ENCODE measurements at places on chromosomes 7 and 10. TPM values are rescaled to one million over a fixed set of nuclear protein-coding genes. Genes with fewer than 3 reads are reported as not detected.

- no peak for DNase-seq
These were observed 565 bp upstream of the INA start for GRCh38 chr10:103276251-103276895.

TRIP6 gene
- total RNA-seq: 36.5 TPM

DNA sequence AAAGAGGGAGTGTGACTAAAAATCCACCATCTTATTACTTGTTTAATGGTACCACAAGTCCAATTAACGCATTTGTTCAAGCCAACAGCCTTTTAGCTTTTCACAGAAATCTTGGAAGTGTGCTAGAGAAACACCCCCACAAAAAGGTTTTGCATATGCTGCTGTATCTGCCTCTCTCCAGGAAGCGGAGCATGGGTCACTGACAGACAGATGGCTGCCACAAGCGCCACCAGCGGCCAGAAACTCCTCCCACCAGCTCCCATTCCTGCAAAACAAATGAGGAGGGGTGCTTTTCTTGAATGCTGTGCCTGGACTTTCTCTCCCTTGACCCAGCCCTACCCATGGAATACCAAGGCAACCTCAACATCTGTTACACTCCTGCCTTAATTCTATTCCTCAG lies 176.3 kb upstream of the LRGUK start:
- no peak for DNase-seq

- no peak for DNase-seq
These were observed 8.8 kb downstream of the BAG3 start for GRCh38 chr10:119659951-119660350.

DNA sequence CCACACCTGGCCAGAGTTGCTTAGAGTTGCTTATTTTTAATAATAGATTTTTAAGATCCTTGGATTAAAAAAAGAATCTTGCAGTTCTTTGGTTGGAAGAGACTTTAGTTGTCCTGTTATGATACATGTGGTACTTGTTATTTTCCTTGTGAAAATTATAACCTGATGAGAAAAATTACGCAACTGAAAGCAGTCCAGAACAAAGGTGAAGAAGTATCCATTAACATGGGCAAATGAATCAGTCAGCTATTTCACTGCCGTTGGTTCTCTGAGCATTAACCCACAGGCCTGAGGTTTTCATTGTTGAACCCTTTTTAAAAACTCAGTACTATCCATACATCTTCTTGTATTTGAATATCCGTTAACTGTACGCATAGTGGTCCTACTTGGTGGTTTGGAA lies 68.2 kb downstream of the GALNT11 start:
- no peak for DNase-seq

GRCh38 chr10:390449-391100 lies 255.3 kb downstream of the ZMYND11 start:
- no peak for DNase-seq

DNA sequence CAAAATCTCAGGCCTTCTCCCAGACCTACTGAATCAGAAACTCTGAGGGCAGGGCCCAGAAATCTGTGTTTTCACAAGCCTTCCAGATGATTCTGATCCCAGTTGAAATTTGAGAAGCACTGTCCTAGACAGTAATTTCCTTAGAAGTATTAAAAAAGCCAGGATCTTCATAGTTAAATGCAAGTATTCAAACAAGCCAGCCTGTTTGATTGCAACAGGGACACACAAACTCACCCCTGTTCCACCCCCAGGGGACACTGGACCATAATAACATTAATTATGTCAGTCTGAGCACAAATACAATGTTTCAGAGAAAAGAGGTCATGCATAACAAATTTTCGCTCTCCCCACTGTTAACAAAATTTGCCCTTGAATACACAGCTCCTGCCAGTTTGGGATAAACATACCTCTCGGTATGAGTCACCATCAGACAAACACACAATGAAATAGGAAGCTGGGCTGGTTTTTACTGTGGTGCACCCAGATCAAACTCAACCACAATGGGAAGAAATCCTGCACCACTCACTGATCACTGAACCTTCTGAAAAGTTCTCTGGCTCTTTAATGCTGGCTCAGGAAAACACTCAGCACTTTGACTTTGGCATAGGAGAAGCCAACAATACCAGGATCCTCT lies 34.3 kb downstream of the ABLIM1 start:
- DNase-seq: no peak

GRCh38 chr7:134371536-134371935 lies 54.8 kb upstream of the SLC35B4 start:
- no peak for DNase-seq

CARD11 gene
- total RNA-seq: 0.59 TPM

GRCh38 chr7:22900784-22901183 lies 78.1 kb upstream of the TOMM7 start:
- DNase-seq: no peak

DNA sequence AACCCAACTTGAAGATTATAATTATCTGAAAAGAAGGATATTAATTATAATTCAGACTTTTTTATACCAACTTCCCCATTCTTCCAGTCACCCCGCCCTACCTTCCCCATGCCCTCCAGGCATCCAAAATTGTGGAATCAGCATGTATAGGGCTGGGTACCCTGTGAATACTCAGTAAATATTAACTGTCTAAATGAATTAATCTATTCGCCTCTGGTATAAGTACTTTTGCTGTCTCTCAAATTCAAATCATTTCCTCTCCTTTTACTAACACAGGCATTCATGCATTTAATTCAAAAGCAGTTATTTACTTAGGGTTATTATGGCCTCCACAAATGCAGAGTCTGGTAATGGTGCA lies 26.5 kb upstream of the GOT1 start:
- DNase-seq: no peak

GRCh38 chr7:77506899-77507298 lies 30.2 kb upstream of the PTPN12 start:
- DNase-seq: no peak

GRCh38 chr10:44478040-44478439 lies 93.1 kb upstream of the CXCL12 start:
- DNase-seq: peak; percentile 26

DNA sequence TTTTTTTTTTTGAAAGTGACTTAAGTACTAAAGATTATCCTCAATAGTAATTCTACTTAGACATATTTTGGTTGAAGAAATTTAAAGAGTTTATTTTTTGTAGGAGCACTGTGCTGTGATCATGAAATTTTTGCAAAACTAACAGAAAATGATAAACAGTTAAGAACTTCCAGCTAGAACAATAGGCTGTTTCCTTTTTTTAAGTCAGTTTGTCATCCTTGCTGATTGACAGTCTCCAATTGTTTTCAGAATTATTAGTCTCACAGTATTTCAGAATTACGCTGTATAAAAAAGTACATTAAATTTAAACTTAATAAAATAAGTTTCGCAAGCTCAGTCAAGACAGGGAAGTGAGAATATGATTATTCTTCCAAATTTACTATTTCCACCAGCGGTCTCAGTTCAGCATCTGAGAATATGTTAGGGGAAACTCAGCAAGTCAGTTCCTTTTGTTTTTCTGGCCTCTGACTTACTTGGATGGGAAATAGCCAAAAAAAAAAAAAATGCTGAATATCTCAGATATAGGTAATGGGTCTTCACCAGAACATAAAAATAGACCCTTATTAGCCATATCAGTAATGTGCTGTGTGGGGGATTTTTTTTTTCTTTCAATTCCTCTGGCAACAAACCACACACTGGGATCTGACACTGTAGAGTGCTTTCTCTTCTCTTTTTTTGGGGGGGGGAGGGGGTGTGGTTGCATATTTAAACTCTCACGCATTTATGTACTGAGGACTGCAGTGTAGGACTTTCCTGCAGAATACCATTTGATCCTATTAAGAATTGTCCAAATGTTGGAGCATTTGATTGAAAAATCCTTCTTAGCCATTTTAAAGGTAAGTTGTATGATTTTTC lies at the start of gene CD36:
Gene CD36, plus strand, starts transcription at position 732 of the 855 bp plus-strand sequence. CDS start 8,099 bp downstream, outside the sequence.
- peak; percentile 23 for DNase-seq

DNA sequence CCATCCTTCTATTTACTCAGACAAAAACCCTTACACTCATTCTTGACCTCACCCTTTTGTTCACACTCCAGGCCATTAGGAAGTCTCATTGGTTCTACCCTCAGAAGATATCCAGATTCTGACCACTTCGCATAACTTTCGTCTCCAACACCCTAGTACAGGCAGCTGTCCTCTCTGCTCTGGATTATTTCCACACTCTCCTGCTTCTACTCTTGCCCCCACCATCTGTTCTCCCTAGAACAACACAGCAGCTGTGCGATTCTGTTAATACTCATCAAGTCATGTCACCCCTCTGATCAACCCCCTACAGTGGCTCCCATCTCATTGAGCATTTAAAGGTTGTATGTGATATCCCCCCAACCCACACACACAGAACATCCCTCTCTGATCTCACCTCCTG lies 15.5 kb upstream of the TRIL start:
- DNase-seq: no peak

DNA sequence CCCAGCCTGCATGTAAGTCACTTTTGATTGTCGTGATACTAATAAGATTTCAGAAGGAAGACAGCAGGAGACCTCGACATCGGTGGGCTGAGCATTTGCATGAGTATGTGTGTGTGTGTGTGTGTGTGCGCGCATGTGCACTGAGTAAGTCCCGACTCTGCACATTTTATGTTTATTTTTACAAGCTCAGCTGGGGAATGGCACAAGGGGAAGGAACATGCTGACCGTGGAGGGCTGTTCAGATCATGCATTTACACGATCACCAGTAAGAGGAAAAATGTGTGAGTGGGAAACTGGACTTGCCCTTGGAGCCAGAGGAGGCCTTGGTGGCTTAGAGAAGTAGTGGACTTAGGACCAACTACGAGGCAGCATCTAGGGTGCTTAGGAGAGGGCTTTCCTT lies 41.3 kb downstream of the IL2RA start:
- no peak for DNase-seq

DNA sequence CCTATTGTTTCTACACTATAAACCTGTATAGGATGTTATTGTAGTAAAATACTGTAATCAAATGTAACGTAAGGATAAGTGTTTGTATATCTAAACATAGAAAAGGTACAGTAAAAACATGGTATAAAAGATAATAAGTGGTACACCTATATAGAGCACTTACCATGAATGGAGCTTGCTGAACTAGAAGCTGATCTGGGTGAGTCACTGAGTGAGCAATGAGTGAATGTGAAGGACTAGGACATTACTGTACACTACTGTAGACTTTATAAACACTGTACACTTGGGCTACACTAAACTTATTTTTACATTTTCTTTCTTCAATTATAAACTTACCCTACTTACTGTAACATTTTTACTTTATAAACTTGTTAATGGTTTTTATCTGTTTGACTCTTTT lies 732.9 kb upstream of the LRRN3 start:
- DNase-seq: no peak

PPP1R17 gene
- total RNA-seq: not detected

- no peak for DNase-seq
These were observed 41.3 kb upstream of the ANK3 start for GRCh38 chr10:60430836-60431597.

DAGLB gene
- 12.6 TPM for total RNA-seq

GRCh38 chr10:3538656-3539531 lies 246.1 kb downstream of the KLF6 start:
- DNase-seq: peak; percentile 50

DNA sequence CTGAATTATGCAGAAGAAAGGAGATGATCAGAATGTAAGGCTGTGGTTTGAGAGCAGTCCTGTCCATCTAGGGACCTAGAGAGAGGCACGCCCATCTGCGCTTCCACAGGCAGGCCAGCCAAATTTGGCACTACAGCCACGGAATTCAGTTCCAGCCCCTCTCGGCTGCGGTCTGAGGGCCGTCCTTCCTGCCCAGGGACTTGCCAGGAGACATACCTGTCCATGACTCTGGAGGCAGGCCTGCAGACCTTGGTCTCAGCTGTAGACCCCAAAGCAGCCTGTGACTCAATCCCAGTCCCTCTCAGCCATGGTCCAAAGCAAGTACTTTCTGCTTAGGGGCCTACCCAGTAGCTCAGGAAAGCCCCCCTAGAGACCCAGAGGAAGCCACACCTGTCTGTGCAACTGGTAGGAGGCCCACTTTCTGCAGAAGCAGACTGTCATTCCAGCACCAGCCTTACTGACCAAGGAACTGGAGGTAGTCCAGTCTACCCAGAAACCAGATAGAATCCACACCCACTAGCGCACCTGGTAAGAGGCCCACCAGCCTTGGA lies 720.9 kb downstream of the PARD3 start:
- DNase-seq: no peak

COL1A2 gene
- 8,355 TPM for total RNA-seq

CDNF gene
- total RNA-seq: 3.2 TPM

GRIFIN gene
- not detected for total RNA-seq

GRCh38 chr7:28528899-28529298 lies 116.6 kb downstream of the CREB5 start:
- no peak for DNase-seq

GRCh38 chr7:136294977-136295376 lies 317.8 kb upstream of the MTPN start:
- no peak for DNase-seq

SEMA4G gene
- total RNA-seq: 1.9 TPM

DNA sequence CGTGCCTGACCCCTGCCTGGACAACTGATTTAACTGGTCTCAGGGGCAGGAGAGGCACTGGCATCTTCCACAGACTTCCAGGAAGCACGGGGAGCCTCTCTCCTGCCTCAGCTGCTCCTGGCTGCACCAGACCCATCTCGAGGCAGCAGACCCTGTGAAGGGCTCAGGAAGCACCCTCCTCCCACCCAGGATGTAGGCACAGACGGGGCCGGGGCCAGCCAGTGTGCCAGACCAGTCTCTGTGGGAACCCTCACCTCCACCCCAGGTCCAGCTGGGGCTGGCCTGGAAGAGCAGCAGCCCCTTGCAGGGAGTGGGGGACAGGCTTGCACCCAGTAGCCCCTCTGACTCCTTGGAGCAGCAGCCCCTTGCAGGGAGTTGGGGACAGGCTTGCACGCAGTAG lies 56.3 kb downstream of the RASGEF1A start:
- DNase-seq: no peak

- DNase-seq: no peak
These were observed 307.1 kb downstream of the SEMA3D start for GRCh38 chr7:84879570-84880325.

- no peak for DNase-seq
These were observed 139.8 kb upstream of the LYZL2 start for GRCh38 chr10:30769361-30769760.

DNA sequence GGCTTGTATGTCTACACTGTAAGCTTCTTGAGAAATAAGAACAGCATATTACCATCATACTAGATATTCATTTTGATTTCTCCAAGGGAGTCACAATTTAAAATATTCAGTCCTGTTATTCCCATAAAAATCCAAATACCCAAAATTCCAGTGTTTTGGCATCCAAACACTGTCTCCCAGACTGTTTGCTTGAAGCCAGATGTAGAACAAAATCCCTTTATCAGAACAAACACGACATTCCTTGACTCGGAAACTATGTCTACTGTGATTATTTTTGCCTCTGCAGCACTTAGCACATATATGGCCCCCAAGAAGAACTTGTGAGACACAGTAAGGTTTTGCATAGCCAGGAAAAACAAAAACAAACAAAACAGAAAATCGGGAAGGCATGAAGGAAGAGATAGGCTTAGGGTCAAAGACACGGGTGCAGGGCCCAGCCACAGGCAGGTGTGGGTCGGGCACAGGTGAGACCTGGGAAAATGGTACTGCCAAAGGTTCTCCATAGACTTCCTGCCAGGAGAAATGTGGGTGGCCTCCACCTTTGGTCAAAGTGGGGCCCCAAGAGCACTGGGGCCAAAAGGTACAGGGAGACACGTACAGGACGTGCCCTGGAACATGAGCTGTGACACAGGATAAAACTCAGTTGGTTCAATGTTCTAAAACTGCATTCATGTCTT lies 36.5 kb downstream of the CPXM2 start:
- peak; percentile 52 for DNase-seq

MUC3A gene
- total RNA-seq: not detected

MOGAT3 gene
- total RNA-seq: not detected
